Activated CD8-positive, alpha-beta T cell treated with anti-CD3 and anti-CD28 coated beads, Interleukin-2, amount 10 ng/mL, durations not matched to agents 7 days and 5 days (primary cell): ENCODE measurements at places on chromosomes 6 and 20. TPM values are rescaled to one million over a fixed set of nuclear protein-coding genes. Genes with fewer than 3 reads are reported as not detected.

Gene LINC00237
- total RNA-seq: not detected

Gene ULBP3
- 2.9 TPM for total RNA-seq

Gene CSNK2B
- 250 TPM for total RNA-seq

Gene PRSS16
- total RNA-seq: 0.81 TPM

Gene WFDC10B
- total RNA-seq: not detected

Gene GPLD1
- 0.45 TPM for total RNA-seq

Gene SPDEF
- total RNA-seq: 0.13 TPM

Gene PSORS1C2
- total RNA-seq: not detected

Gene VNN1
- not detected for total RNA-seq

Gene HLA-G
- 2.9 TPM for total RNA-seq

Gene RIMS1
- not detected for total RNA-seq

DNA sequence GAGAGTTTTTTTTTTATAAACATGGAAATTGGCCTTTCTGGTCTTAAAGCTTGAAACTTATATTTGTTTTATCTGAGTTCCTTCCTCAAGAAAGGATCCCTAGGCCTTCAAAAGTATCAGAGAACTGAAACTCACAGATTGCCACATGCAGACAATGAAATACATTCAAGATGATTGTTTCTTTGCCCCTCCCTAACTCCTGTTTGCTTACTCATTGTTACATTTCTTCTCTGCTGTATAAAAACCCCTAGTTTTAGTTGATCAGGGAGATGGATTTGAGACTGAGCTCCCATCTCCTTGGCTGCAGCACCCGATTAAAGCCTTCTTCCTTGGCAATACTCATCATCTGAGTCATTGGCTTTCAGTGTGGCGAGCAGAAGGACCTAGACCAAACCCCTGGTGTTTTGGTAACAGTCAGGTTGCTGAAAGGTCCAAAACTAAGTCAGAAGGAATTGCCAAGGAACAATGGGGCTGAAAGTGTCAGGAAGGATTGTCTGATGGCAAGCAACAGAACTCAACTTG, 132.3 kb upstream of the SULF2 start:
- DNase-seq: no peak

GRCh38 chr6:90146921-90147649, 149.6 kb downstream of the BACH2 start:
- no peak for DNase-seq

- no peak for DNase-seq
These were observed 9.3 kb upstream of the KIF25 start for GRCh38 chr6:167988154-167988495.

DNA sequence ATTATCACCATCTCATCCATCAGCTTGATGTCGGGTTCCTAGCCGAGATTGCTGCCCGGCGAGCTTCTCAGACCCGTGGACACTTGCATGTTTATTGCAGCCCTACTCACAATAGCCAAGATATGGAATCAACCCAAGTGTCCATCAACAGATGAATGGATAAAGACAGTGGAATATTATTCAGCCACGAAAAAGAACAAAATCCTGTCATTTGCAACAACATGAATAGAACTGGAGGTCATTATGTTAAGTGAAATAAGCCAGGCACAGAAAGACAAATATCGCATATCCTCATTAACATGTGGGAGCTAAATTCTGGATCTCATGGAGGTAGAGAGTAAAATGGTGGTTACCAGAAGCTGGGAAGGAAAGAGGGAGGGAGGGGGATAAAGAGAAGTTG, 49.1 kb upstream of the SLC2A12 start:
- DNase-seq: no peak

DNA sequence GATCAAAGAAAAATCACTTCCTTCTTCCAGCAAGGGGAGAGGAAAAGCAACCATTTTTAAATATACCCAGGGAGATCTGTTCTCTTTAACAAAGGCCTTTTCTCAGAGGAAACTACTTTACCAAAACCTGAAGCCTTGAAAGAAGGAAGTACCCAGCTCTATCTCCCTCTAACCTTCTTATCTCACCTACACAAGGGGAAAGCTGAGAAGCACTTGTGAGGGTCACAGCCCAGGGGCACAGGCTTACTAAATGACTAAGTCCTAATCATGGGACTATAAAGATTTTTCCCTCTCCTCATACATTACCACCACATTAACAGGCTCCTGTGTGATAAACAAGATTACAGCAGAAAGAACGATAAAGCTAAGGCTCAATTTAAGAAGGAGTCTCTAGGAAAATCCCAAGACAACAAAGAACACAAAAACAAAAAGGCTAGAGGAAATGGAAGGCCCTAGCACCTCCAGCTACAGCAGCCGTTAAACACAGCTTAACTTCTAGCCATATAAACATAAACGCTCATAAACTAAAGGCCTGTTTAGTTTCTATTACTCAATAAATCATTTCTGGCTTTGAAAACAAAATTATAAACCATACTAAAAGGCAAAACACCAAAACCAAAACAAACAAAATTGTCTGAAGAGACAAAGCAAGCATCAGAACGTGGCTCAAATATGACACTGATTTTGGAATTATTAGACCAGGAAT, 284.9 kb upstream of the ECI2 start:
- DNase-seq: no peak

DNA sequence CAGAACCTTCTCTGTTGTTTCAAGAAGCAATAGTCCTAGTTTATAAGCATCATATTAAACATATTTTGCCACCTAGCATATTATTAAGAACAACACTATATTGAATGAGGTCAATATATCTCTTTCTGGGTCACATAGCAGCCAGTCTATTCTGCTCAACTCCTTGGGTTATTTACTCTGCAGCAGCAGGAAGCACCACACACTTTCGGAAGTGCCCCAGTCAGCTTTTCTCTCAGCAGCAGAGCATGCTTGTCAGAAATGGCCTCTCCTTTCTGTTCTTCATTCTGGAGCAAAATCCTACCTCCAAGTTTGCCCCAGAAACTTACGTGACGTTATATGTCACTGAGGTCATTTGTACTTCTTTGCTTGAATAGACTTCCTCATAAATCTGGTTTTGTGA, 22.7 kb downstream of the CFAP206 start:
- DNase-seq: no peak

DNA sequence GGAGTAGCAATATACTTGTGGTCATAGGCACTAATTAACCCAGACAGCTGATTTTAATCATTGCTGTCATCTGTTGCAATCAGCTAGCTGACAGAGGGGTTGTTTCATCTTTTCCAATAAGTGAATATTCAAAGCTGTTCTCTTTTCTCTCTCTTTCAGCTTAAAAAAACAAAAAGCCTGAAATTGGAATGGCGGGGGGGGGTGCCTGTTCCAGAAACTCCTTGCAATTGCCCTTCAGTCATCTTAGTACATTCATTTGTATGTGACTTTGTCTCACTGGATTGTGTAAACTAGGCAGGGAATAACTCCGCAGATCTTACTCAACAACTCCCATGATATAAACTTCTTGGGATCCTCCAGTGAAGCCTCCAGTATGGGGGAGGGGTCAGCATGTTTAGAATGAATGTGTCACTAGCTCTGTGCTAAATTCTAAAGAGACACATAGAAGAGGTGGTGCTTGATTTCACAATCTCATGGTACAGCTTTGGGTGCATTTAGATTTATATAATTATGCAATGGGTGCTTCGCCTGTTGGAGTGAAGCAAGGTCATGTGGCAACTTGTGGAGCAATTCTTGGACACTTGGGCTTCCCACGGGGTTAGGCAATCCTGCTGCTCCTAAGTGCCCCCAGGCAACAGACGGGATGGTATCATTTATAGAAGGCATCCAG, 40.1 kb downstream of the SLC24A3 start:
- no peak for DNase-seq

GRCh38 chr20:62055106-62055861, 10.4 kb downstream of the TAF4 start:
- no peak for DNase-seq

GRCh38 chr6:62681108-62681507, 395.1 kb upstream of the KHDRBS2 start:
- no peak for DNase-seq

- DNase-seq: peak; percentile 77
These were observed 170.2 kb downstream of the PREX1 start for GRCh38 chr20:48657426-48658197.

DNA sequence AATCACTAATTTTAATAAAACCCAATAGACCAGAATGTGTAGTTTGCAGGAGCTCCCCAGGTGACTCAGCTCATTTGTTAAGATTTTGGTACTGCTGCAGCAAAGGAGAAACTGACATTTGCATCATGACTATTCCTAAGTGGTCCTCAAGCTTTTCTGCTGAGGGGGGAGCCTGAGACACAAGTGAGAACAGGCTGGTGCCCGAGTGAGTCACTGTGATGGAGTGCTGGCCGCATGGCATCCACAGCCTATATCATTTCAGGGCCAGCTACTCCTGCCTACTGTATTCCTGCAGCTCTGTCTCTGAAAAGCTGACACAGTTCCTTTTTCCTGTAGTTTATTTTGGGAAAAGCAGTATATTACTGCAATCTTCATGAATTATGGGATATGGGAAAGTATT, 113.7 kb upstream of the ENPP5 start:
- DNase-seq: no peak

- DNase-seq: no peak
These were observed 159.0 kb downstream of the TRMT11 start for GRCh38 chr6:126145351-126145750.

- DNase-seq: no peak
These were observed 178.8 kb upstream of the PRDM1 start for GRCh38 chr6:105907301-105907700.

DNA sequence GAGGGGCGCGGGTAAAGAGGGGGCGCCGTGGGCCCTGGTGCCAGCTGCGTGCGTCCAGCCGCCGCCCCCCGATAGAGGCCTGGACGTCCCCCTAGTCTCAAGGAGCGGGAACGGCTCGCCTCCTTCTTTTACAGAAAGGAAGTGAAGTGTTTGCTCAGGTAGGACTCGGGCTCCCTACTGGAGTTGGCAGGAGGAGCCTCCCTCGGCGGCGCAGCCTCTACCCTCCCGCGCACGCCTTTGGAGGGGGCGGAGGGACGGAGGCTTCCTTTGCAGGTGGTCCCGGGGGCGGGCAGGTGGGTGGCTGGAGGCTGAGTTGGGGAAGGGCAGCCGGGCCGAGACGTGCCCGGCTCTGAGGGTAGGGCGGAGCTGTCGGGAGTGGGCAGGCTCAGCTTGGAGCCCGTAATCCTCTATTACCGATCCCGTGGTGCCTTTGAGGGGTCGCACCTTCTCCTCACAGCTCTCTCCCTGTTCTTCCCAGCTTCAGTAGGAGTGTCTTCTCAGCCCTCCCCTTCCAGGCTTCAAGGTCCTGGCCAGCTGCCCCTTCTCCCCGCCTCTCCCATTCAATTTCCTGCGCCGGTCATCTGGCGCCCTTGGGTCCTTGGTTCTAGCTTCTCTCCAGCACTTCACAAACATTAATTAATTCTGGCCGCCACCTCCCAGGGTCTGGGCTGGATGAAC, 728 bp downstream of the ITPR3 start:
- DNase-seq: peak; percentile 52

GRCh38 chr6:90000864-90001731, 106.8 kb downstream of the GJA10 start:
- no peak for DNase-seq

GRCh38 chr6:215335-216034, 76.8 kb upstream of the DUSP22 start:
- DNase-seq: no peak

- DNase-seq: peak; percentile 58
These were observed 42.6 kb upstream of the SUPT3H start for GRCh38 chr6:45420083-45420908.

GRCh38 chr6:134175532-134176263, 123.3 kb upstream of the SLC2A12 start:
- DNase-seq: peak; percentile 52

- DNase-seq: no peak
These were observed 34.5 kb downstream of the SHLD1 start for GRCh38 chr20:5784735-5785134.

DNA sequence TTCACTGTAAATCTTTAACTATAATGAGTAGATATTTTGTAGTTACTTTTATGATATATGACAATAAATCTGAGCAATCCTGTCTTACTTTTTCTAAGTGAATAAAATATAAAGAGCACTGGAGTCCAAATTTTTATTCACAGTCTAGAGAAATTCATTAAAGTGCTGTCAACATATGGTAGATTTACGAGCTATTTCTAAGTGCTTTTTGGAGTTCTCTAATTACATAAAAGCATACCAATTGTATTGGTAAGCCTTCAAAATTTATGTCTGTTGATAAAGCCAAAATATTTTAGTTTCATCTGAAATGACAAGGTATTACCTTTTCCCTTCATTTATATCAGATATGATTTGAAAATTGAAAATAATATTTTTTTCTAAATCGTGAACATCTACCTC, 75.4 kb downstream of the MAN1A1 start:
- DNase-seq: no peak

- no peak for DNase-seq
These were observed 19.1 kb downstream of the ZFP64 start for GRCh38 chr20:52172392-52173047.

DNA sequence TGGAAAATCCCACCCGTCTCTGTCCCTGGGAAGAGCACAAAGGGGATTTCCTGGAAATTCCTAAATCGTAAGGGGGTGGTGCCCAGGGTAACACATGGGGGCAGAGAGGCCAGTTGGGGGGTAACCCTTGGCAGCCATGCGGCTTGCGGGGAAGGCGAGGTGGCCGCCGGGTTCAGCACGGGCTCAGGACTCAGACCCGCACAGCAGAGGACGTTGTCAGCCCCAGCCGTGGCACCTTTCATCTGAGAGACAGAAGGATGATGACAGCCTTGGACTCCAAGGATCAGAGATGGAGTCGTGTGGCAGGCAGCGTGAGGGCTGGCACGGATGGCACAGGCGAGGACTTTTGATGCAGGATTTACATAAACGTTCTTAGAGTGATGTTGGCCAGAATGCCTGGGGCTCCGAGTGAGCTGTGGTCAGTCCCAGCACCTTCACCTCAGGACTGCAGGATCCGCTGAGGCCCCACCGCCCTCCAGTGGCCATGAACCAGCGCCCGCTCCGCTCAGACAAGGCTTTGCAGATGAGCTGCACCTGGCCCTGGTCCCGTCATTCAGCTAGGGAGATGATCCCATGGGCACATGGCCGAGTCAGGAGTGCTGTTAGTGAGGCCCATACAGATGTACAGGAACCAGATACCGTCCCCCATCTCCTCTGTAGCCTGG, 190.3 kb downstream of the TAF4 start:
- no peak for DNase-seq

DNA sequence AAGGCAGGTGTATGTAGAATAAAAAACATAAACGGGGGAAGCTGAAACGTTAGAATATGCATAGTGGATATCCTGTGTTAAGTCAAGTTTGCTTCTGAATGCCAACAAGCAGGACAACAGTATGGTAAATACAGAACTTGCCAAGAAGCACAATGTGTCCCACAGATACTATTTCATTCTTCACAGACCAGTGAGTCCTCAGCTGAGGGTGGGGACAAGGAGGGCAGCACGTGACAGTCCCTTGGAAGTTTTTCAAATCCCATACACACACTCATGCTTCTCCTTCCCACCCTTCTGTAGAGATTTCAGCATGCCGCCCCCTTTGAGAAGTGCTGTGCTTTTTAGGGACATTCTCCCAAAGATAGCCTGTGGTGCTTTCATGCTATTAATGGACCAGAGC, 268.5 kb upstream of the ECI2 start:
- no peak for DNase-seq

- DNase-seq: peak; percentile 50
These were observed 13.6 kb upstream of the WFDC8 start for GRCh38 chr20:45592574-45593189.
